ENCODE measurements at places on chromosomes 7 and 10.

DNA sequence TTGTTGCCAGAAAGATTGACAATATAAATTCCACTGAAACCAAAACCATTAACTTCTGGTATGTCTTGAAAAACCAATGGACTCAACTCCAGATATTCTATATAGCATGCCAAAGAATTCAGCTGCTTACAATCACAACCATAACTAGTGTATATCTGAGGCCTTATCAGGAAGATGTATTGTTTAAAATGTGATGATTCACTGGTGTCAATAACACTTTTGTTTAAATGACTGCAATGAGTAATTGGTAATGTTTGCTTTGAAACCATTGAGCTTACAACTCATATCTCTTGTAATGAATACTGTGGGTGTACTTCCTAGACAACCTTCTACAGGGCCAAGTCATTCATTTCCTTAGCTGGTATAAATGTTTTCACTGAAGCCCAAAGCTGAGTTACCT lies 727.9 kb upstream of the KCND2 start:
- peak; percentile 74 for DNase-seq

GRCh38 chr10:53864846-53865245 lies 936.2 kb downstream of the PCDH15 start:
- DNase-seq: no peak

DNA sequence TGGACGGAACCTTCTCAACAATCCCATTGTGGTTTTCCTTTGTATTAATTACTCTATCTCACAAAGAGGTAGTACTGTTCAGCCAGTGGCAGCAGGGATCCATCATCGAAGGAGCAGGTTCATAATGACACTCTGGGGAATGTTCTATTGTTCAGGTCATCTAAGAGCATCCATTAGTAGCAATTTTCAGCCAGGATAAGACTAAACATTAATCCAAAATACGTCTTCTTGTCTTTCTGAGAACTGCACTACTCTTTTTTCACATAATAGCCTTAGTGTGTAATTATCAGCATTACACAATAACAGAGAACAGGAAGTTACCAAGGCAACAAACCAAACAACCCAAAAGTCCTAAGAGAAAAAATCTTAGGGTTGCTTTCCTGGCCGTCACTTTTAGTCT lies 259.5 kb upstream of the VWC2 start:
- no peak for DNase-seq

- DNase-seq: no peak
Measured at GRCh38 chr7:106010866-106011265, 47.8 kb downstream of the CDHR3 start.

DNA sequence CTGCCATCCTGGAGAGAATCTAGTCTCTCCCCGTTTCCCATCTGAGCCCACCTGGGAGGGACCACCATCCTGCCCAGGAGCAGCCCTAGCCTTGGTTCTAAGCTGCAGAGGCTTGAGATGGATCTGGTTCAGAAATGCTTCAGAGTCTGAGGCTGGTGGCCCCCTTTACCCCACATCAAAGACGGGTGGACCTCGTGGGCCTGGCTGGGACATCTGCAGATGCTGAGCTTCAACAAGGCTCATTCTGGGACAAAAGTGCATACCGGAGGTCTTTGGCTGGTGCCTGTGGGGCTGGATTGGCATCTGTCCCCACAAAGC lies 4.9 kb upstream of the IRF5 start:
- no peak for DNase-seq

GRCh38 chr10:101107771-101108170 lies 23.3 kb upstream of the TLX1 start:
- no peak for DNase-seq

DNA sequence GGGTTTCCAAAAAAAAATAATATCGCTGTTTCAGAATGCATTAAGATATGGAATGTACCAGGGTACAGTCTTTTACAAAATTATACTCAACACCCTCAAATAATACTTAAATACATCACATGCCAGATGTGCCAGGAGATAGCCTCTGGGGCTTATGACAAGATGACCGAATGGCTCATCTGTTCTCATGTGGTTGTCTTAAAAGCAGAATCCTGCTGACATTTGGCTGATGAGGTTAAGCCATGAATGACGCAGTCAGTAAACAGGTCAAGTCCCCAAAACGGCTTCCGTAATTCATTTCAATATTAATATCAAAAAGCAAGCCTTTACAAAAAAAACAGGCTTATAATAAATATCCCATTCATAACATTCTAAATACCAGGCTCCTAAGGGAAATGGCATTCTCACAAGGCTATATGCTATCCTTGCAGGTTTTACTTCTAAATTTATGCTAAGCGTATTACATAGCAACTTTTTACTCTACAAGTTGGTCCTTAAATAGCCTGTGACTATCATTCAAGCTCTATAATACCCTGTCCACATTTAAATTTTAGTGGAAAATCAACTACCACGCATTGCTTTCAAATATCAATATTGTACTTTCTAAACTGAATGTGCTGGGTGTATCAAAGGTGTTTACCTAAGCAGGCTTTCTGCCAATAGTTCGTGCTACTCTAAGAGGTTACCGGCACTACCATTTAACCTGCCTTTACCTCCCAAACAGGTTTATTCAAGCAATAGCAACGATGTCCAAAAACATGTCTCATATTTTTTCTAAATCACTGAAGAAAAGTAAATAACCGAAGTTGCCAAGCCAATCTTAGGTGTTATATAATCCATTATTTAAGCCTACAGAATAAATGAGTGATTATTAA lies 15.6 kb downstream of the SMURF1 start:
- DNase-seq: no peak

DNA sequence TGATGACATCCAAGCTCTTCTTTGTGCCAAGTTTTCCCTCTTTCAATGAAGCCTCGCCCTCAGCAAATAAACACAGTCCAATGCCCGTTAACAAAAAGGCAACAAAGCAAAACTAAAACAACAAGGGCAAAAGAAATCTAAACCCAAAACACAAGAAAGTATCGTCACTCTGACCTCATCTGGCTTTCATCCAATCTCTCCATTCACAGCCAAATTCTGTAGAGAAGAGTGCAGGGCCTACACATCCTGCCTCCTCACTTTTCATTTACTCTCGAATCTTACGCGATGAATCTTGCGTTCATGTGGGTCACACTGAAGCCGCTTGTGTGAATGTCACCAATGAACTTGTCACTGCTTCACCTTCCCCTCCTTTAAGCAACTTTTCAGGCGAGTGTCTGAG lies 15.9 kb upstream of the AKR1E2 start:
- no peak for DNase-seq

DNA sequence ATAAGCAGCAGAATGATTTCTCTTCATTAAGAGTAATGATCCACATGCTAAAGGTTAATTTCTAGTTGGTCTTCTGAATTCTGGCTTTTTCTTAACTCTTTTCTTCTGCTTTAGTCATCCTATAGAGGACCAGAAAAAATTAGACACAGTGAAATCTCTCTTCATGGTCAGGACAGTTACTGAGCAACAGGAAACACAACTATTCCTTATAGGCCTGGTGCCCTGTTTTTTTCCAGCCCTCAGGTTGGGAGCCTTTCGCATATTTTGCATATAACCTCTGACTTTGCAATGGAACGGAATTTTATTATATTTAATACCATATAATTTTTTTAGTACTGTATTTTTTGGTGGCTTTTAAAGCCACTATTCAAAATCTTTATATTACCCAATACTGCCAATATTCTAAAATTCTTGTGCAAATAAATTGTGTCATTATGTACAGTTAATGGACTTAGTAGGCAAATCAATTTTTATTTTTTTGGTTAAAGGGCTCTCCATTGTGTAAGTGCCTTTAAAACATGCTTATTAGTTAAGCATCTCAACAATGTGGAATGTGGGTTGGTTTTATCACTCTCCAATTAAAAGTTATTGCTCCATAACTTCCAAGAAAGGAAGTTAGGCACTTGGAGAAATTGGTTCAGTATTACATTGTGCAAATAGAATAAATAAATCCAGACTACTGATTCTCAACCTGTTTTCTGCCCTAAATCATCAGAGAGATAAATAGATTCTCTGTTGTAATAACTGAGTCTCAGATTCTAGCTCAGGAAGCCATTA lies 22.5 kb downstream of the ARL4A start:
- no peak for DNase-seq

- peak; percentile 58 for DNase-seq
Measured at GRCh38 chr7:45923290-45923689, 2.2 kb upstream of the IGFBP3 start.

- DNase-seq: no peak
Measured at GRCh38 chr7:108222236-108222892, 92.2 kb upstream of the LAMB4 start.

- DNase-seq: peak; percentile 15
Measured at GRCh38 chr7:80387634-80388193, 124.2 kb downstream of the GNAT3 start.

DNA sequence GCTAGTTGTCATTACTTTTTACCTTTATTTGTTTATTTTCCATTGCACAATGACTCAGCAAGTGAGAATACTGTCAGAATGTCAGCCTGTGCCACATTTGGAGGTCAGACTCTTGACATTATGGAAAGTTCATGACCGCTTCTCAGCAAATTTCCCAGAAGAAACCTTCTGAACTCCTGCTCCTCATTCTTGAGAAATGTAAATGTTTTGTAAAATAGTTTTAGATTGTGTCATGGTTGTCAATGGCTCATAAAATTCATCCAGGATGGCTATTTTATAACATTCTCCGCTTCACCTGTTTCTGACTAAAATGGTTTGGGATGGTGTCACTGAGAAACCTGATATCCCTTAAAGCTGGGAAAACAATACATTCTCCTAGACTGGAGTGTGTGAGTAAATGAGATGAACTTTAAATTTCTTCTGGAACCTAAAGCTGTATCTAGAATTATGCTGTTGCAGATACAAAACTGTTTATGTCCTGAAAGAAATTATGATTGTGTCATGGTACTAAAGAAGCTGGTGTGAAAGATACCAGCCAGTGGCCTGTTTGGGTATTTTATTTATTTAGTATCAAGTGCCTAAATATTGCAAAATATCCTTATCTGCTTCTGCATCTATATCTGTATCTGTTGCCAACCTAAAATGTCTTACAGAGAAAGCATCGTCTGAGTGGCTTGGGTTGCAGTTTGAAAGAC lies 671.7 kb downstream of the GATA3 start:
- DNase-seq: no peak

- DNase-seq: no peak
Measured at GRCh38 chr10:131978366-131978765, 3.4 kb downstream of the BNIP3 start.

- DNase-seq: no peak
Measured at GRCh38 chr7:43078794-43079193, 33.7 kb upstream of the HECW1 start.

- peak; percentile 61 for DNase-seq
Measured at GRCh38 chr7:142581341-142581740, 167.9 kb upstream of the PRSS1 start.

DNA sequence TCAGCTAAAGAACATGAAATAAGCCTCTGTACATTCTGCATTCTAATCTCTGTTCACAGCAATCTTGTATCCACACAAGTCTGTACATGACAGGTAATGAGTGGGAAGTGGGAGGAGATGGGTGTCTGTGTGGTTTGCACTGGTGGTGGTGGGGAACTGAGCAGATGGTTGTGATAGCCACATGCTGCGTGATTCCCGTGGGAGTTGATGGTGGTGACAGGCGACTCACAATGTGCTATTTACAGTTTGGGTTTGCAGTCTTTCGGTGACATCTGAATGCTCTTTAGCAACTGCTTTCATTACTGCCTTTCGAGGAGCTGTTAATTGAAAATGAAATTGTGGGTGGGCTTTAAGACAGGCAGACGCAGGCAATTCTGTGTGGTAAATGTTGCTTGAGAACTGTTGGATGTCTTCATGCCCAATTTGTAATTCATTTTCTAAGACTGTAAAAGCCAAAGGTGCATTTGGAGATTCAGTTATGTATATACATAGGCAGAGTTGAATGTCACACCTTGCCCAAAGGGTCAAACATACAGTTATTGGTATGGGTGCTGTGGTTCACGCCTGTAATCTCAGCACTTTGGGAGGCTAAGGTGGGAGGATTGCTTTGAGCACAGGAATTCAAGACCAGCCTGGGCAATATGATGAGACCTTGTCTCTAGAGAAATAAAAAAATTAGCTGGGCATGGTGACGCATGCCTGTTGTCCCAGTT lies 308.2 kb downstream of the AUTS2 start:
- DNase-seq: no peak

DNA sequence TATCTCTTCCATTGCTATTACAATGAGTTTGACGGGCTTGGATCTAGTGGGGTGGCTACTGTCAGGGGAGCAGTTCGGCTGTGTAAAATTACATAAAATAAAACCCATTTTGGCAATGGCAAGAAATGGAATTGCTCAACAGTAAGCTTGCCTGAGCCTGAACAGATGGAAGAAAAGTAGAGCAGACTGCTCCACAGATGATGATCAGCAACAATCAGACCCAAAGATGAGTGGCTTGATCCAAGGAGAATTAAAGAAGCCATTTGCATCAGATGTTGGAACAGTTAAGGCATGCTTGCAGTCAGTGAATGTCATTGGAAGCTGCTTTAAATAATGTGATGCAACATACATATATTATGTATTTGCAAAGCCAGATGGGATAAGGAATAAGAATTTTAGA lies 256.6 kb upstream of the SMIM30 start:
- no peak for DNase-seq

GRCh38 chr10:114327537-114328440 lies 76.5 kb downstream of the AFAP1L2 start:
- DNase-seq: no peak

Data from mammary epithelial cell (primary cell).